ENCODE measurements at places on chromosomes 1 and 21. TPM values are rescaled to one million over a fixed set of nuclear protein-coding genes. Genes with fewer than 3 reads are reported as not detected.
A peak's percentile ranks its signal among the peaks of the same experiment; 100 is the strongest.

DNA sequence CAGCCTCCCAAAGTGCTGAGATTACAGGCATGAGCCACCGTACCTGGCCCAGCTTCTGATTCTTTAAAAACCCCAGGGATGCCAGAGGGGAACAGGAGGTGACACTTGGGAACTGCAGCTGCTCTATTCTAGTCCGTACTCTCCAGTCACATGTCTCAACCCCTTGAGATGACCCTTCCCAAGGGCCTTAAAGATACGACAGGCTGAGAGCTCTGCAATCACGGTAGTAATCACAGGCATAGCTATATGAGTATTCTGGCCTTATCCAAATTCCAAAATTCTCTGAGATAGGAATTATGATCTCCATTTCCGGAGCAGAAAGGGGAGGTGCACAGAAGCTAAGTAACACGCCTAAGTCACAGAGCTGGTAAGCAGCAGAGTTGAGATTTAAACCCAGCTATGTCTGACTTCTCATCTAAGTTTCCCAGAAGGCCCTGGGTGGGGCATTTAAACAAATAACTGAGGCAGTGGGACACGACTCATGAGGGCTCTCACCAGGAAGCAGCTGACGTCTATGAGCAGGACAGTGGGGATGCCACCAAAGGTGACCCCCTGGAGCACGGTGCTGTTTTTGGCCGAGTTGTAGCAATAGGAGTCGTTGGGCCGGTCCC is 5.2 kb downstream of the TMEM63A start:
- DNase-seq: no peak

- DNase-seq: no peak
These were observed 21.3 kb upstream of the MNDA start for GRCh38 chr1:158809862-158810261.

GRCh38 chr1:234709473-234710228 is 99.7 kb upstream of the IRF2BP2 start:
- peak; percentile 60 for DNase-seq

DNA sequence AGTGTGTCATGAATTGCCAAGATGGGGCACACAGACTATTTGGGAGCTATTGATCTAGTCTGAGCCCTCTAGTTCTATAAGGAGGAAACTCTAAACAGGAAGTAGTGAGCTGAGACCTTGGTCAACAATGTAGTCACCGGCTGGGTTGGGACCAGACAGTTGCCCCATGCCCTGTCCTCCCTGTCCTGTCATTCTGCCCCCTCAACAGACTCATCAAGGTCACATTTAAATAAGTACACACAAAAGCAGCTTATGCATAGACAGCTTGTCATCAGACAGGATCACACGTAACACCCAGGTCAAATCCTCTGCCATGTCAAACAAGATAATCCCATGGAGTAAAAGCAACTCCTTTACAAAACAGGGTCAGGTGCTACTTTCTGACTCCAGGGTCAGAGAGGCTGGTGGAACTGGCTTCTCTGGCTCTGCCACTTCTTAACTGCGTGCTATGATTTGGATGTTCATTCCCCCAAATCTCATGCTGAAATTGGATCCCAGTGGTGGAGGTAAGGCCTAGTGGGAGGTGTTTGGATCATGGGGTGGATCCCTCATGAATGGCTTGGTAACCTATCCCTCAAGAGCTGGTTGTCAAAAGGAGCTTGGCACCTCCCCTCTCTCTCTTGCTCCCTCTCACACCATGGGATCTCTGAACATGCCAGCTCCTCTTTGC is 128.9 kb downstream of the HIVEP3 start:
- no peak for DNase-seq

GRCh38 chr1:161427733-161428516 is 60.2 kb upstream of the CFAP126 start:
- no peak for DNase-seq

DNA sequence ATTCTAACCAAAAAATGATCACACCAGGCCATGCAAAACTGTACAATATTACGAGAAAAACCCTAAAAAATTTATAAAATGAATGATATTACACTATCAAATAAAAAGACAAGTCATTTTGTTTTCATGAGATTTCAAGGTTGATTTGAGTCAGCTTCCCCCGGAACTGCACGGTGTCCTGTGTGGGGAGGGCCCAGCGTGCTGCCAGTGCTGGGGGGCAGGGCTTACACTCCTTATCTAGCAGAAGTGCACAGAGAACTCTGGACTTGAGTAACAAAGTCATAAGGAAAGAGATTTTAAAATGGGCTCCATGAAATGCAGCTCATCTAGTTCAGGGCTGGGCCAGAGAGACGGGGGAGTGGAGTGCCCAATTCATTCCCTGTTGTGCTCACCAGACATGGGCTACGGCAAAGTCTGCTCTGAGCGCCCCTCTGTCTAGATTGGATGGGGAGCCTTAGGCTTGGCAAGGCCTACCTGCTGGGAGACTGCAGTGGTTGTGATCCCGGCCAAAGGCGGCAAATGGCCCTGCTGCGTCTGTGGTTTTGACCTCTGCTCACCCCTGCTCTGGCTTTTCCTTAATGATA is 50.1 kb downstream of the COQ8A start:
- peak; percentile 62 for DNase-seq

GRCh38 chr21:27201197-27201596 is 234.3 kb upstream of the ADAMTS5 start:
- DNase-seq: no peak

DNA sequence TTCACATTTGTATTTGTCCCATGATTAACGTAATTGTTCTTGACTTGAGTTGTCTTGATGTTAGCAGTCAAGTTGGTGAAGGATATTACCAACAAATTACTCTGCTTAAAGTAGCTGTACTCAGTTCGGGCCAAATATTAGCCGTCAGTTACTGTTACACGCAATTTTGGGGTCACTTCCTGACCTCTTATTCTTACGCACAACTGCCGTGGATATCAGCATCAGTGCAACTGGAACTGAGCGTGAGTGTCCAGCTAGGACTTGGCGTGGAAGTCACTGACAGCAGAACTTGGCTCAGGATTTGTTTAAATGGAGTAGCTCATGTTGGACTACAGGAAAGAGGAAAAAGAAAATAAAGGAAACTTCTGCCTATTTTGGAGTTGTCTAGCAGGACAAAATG is 56.4 kb downstream of the ADAMTS1 start:
- peak; percentile 89 for DNase-seq

The PFKFB2 gene
- polyA plus RNA-seq: 18.7 TPM

DNA sequence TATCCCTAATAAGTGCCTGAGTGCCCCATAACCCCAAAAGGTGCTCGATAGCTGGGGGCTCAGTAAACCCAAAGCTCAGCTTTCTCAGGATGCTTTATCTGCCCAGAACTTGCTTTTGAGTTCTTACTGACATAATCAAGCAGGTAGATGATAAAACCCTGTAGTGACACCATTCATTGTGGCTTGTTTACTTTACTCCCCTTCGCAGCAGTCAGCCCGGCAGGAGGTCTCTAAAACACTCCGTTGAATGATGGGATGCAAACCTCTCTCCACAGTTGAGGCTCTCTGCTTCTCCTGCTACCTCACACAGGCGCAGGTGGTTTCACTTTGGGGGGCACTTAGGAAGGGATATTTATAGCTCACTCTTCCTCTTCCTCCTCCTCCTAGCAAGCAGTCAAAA is 349.4 kb downstream of the HLX start:
- no peak for DNase-seq

- no peak for DNase-seq
These were observed 105.5 kb downstream of the RERE start for GRCh38 chr1:8711873-8712412.
